ENCODE measurements at places on chromosomes 7 and 10.

DNA sequence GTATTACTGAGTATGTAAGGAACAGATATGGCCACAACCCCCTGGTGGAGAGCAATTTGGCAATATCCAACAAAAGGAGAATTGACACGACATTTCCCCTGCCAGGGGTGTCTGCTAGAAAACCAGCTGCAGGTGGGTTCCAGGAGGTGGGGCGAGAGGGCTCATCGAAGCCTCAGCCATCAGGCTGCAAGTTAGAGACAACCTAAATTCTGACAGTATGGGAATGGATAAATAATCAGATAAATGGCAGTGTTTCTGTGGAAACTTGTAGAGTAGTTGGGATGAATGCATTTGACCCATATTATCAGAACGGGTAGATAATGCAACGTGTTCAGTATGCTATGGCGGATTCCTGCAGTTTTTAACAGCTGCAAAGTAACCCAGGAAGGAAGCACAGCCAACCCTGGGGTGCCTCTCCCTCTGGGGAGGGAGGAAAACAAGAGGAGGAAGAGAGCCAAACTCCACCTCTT lies 3.5 kb downstream of the TMEM273 start:
- DNase-seq: no peak

GRCh38 chr10:116254422-116255155 lies 18.4 kb downstream of the GFRA1 start:
- no peak for DNase-seq

- DNase-seq: peak; percentile 76
Observed at GRCh38 chr10:62853710-62854109, 37.5 kb upstream of the EGR2 start.

GRCh38 chr7:159151231-159151630 lies 6.6 kb upstream of the VIPR2 start:
- DNase-seq: no peak

DNA sequence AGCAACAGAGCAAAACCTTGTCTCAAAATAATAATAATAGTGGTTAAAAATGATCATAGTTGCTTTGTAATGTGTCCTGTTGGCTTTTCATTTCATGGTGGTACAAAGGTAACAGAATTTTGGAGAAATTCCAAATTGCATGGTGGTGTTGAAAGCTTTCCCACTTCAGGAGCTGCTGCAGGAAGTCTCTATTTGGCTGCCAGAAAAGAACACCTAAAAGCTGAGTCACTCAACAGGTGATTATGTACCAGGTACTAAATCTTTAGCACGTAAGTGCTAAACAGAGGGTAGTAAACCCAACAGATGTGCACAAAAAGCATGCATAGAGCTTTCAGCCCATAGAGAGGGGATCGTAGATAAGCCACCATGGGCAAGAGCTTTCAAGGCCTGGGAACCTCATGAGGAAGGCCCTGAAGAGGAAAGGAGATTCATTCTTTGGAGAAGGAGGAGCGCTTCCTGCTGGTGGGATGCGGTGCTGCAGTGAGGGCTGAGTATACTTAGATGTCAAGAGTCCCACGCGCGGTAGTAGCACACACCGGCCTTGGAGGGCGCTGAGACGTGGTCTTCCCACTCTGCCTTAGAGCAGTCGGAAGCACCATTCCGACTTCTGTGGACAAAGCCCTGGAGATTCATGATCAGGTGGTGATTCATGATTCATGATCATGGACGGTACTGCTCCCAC lies 118.7 kb downstream of the RALA start:
- peak; percentile 56 for DNase-seq

DNA sequence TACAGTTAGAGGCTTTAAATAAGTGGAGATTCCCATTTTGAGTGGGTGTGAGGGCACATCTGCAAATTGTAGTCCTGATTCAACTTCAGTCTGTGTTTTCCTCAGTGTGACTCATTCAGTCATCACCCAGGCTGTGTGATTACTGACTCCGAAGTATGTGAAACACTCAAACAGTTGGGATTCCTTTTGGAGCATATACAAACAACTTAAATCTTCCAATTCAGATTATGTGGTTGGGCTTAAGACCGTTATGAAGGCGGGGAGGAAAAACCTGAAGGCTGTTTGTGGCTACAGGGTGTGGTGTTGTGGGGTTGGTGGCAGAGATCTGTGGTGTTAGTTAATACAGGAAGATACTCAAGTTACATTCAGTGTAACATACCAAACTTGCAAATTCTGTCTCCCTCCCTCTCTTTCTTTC lies 259.7 kb upstream of the FERD3L start:
- no peak for DNase-seq

GRCh38 chr7:74134117-74134620 lies 40.0 kb upstream of the EIF4H start:
- DNase-seq: peak; percentile 50

DNA sequence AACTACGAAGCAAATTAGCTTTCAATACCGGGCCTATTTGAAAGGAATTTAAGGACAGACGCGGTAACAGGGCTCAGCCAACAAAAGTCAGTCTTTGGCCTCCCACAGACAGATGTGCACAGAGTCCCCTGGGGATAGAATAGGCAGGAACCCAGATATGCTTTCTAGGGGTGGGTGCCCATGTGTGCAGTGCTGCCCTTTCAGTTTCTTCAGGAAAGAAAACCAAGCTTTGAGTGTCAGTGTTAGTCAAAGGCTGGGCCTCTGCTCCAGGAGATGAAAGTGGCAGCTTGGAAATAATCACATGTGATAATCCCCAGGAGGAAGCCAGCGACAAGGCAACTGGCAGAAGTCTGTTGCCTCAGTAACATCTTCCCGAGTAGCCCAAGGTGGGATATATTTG lies 43.8 kb upstream of the CSTF2T start:
- no peak for DNase-seq

GRCh38 chr10:43737003-43737402 lies 88.3 kb upstream of the ZNF32 start:
- no peak for DNase-seq

DNA sequence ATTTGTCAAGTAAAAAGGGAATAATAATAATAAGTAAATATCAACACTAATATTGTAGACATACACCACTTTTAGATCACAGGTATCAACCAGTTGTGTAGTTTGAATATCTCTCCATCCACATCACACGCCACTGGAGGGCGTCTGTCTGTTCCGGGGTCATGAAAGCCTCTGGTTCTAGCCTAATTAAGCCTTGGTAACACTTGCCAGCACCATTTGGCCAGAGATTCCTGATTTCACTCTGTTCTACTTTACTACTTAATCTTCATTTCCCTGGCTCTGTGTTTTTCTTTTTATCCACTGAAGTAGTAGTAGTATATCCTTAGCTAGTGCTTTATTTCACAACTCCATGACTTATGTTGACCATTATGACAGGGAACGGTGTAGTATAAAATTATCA lies 285.6 kb upstream of the POM121L12 start:
- DNase-seq: no peak

GRCh38 chr7:71595176-71595575 lies 463.2 kb downstream of the GALNT17 start:
- no peak for DNase-seq

- DNase-seq: no peak
Observed at GRCh38 chr7:148687555-148687954, 11.1 kb upstream of the CUL1 start.

- DNase-seq: no peak
Observed at GRCh38 chr7:107453388-107453787, 16.5 kb upstream of the GPR22 start.

GRCh38 chr10:64134676-64135075 lies 613.5 kb downstream of the REEP3 start:
- DNase-seq: no peak

GRCh38 chr10:97532935-97533671 lies 34.4 kb downstream of the UBTD1 start:
- no peak for DNase-seq

DNA sequence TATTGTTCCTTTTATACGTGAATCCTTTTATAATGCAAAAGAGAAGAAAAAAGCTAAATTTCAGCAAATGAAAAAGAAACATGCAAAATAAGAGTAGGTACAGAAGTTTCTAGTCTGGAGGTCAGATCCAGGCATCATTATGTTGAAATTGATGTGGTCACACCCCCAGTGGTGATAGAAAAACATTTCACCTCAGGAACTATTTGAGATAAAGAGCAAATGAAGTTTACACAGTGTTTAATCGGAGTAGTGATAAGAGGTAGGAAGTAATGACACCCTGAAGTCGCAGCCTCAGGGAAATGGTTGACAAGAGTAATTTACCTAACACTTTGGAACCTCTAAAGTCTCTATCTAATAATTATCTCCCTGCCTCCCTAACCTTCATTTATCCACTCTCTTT lies 536.0 kb upstream of the STEAP1 start:
- no peak for DNase-seq

DNA sequence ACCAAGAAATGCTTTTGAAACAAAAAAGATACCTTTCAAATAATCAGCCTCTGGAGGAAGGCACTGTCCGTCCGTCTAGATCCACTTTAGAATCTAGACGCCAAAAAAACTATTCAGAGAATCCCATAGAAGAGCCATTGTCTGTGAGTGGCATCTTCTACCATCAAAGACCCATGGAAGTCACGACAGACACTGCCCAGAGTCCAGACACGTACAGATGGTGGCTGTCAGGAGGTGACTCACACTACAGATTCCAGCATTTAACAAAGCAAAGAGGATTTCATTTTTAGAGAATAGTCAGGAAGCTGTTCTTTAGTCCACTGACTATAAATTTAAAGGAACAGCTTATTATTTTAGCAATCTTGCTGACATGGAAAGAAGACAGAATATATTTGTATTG lies 11.7 kb downstream of the C1QL3 start:
- no peak for DNase-seq

- no peak for DNase-seq
Observed at GRCh38 chr10:35334297-35334696, 2.0 kb upstream of the CCNY start.
